ENCODE measurements at places on chromosomes 13 and 19.

DNA sequence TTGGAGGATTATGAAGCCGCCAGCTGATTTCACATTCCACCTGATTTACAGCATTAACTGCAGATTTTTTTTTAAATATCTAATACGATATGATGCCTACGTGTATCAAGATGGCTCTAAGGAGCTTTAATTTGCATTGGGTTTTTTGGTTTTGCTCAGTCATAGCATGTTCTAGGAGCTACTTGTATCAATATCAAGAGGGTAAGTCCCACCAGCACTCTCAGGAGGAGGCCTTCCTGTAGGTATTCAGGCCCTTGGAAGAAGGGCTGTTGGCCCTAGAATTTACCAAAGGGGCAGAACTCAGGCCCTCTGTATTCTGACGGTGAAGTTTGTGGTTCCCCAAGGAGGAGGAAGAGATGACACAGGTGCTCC, 97.2 kb upstream of the IPO5 start:
- no peak for DNase-seq

GRCh38 chr13:33127009-33127551, 110.9 kb downstream of the KL start:
- DNase-seq, result no peak

DNA sequence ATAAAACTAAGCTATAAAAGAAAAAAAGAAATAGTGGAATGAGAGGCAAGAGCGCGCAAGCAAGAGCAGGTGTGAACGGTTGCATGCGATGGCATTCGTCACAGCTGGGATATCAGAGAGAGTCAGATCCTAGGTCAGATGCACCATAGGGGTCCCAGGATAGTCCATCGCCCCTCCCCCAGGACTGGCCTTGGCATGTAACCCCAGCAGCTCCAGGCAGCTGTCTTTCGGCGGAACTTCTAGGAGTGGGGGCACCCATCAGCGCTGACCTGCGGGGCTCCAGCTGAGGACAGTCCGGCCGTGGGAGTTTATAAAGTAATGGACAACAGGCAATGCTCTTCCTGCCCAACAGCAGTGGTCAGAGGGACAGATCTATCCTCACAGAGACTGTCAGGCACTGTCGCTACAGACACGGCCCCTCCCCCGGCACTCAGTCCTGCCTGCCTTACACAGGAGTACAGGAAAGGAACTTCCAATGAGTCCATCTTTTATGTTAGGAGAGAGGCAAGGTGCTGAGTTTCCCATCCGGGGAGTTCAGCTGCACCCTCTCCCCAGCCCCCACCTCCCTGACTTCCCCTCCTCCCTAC, 1.4 kb downstream of the SIAH3 start:
- no peak for DNase-seq

GRCh38 chr13:97502181-97502580, 68.2 kb downstream of the RAP2A start:
- peak; percentile 28 for DNase-seq

GRCh38 chr19:13961826-13962698, 9.8 kb downstream of the DCAF15 start:
- DNase-seq, result no peak

DNA sequence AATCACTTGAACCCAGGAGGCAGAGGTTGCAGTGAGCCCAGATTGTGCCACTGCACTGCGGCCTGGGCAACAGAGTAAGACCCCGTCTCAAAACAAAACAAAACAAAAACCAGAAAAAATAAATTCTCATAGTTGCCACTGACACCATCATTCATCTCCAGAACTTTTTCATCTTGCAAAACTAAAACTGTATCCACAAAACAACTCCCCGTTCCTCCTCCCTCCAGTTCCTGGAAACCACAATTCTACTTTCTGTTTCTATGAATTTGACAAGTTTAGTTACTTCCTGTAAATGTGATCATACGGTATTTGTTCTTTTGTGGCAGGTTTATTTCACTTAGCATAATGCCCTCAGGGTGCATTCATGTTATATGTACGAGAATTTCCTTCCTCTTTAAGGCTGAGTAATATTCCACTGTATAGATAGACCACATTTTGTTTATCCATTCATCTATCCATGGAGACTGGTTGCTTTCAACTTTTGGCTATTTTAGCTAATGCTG, 13.2 kb upstream of the ADGRE5 start:
- DNase-seq, result no peak

GRCh38 chr19:47240996-47241918, 10.3 kb upstream of the BBC3 start:
- DNase-seq, result no peak

GRCh38 chr19:50252111-50252886, 48.9 kb downstream of the MYH14 start:
- peak; percentile 34 for DNase-seq

GRCh38 chr13:98100481-98100880, 42.4 kb upstream of the FARP1 start:
- no peak for DNase-seq

GRCh38 chr13:109697936-109698335, 88.4 kb downstream of the IRS2 start:
- no peak for DNase-seq

- DNase-seq, result no peak
Observed at GRCh38 chr19:48975947-48976847, 11.1 kb downstream of the FTL start.

DNA sequence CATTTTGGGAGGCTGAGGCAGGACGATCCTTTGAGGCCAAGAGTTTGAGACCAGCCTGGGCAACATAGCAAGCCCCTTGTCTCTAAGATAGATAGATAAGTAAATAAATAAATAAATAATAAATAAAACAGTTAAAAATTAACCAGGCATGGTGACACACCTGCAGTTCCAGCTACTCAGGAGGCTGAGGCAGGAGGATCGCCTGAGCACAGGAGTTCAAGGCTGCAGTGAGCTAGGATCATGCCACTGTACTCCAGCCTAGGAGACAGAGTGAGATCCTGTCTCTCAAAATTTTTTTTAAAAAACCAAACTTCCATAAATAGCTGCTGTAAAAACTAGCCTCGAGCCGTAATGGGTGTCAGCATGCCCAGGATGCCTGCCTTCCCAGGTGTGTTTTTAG, 14.4 kb upstream of the NAXD start:
- no peak for DNase-seq

- DNase-seq, result no peak
Observed at GRCh38 chr13:65597839-65598818, 1632.0 kb downstream of the PCDH9 start.

- DNase-seq, result no peak
Observed at GRCh38 chr19:14505488-14506239, 9.7 kb upstream of the GIPC1 start.

- peak; percentile 21 for DNase-seq
Observed at GRCh38 chr19:38425810-38426466, at the start of gene RASGRP4. RASGRP4 (minus strand) TSS chr19:38426219; CDS start chr19:38426091, 128 bp downstream.

- DNase-seq, result no peak
Observed at GRCh38 chr13:91482427-91482826, 84.0 kb downstream of the GPC5 start.

Measured in Ammon's horn (tissue), 1 donor.